Cerebellar cortex (tissue), 1 donor: ENCODE measurements at places on chromosomes 1 and 21.

- no peak for DNase-seq
These were observed 153.1 kb upstream of the FGGY start for GRCh38 chr1:59143811-59144210.

DNA sequence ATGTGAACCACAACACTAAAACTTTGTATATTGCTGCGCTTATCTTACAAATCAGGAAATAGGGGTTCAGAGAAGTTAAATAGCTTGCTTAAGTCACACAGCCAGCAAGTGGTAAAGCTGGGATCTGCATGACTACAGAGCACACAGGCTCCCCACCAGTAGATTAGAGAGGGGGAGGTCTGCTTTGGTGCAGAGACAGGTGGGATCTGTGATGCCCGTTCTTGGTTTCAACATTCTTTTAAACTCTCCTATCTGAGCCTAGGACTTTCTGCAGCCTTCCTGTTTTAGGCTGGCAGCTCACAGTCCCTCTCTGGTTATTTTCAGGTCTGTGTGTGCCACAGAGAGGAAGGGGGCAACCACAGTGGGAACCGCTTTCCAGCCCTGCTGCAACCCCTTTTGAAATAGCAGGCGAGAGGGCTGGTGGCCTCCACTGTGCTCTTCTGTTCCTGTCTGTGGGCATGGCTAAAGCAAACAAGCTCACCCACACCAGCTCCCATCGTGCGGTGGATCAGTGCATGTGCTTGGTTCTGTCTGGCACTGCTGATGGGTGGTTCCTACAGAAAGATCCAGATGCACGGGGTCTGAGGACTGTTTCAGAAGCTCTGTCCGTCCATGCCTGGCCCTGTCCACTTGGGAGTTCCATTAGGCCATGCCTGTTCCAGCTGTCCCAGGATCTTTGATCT is 1.7 kb upstream of the IL6R start:
- DNase-seq, result no peak

DNA sequence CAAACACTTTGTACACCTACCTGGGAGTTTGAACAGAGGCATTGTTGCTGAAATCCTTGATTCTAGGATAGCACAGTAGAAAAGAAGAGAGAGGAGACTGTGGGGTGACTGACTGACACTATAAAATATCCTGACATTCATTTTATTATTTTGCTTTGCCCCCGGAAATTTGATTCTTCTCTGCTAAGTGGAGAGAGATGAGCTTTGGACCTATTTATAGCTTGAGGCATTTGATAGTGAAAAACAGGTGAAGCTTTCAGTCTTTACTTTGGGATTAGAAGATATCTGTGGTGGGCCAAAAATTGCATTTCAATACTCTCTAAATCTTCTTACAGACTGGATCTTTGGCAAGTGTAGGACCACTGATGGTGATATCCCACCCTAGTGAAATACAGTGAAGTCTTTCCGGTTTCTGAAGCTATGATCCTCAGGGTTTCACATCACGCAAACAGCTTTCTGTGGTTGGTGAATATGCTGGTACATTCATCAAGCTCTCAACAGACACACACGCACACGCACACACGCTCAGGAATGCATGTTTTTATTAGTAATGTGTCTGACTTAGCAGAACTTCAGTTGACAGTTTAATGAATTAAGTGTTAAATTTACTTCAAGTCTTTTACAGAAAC is at the start of gene AMPD1:
AMPD1 (minus strand) TSS at position 117 of the 629 bp plus-strand sequence; CDS start at position 42, 75 bp downstream.
- no peak for DNase-seq

DNA sequence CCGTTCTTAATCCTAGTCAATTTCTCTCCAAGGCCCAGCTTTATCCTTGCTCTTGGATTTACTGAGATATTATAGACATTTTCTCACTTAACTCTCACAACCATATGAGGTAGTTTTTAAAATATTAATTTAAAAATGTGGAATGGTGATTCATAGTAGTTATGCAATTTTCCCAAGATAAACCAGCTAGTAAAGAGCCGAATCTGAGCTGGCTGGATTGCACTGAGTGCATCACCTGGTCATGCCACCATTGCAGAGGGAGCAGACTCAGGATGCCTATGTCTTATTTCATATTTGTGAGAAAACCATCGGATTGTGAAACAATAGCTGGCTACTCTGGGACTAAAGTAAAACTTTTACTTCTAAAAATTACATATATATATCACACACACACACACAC is 494.0 kb downstream of the KCNT2 start:
- DNase-seq, result no peak

DNA sequence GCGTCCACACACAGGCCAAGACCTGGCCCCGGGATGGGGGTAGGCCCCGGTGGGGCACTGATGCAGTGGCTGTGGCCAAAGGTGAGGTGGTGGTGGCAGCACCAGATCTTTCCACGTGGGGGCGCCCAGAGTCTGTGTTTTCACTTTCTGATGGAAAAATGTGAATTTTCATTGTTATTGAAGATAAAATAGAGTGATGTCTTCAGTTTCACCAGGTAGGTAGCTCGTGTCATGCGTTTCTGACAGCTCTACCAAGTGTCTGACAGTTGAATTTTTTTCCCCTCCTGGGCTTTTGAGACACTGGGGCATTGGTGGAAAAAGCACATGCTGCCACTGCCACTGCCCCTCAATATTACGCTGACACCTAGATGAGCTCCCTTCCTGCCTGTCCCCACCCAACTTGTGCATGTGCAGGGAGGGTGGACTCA is 40.0 kb upstream of the MAGOH start:
- DNase-seq, result peak; percentile 59

GRCh38 chr1:69479734-69480133 is 88.0 kb upstream of the LRRC7 start:
- no peak for DNase-seq

GRCh38 chr1:51070640-51071039 is 31.4 kb upstream of the C1orf185 start:
- DNase-seq, result no peak

DNA sequence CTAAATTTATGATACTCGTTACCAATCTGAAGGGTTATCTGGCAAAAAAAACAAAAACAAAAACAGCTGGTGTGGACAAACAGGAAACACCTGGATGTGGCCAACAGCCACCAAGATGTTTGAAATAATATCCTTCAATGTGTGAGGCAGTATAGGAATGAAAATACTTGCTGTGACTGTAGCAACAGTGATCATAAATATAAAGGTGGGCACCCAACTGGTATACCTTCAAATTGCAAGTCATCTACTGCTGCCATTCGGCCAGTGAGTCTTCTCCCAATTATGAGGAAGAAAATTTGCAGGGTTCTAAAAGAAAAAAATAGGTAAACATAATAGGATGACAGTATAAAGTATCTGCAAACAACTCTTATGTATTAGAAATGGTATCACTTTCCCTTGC is 916 bp downstream of the YIPF1 start:
- no peak for DNase-seq

- DNase-seq, result no peak
These were observed 39.1 kb upstream of the IGSF5 start for GRCh38 chr21:39705849-39706248.

GRCh38 chr1:145949219-145949618 is 8.6 kb downstream of the LIX1L start:
- peak; percentile 9 for DNase-seq

GRCh38 chr1:162215902-162216301 is 146.4 kb downstream of the NOS1AP start:
- no peak for DNase-seq

DNA sequence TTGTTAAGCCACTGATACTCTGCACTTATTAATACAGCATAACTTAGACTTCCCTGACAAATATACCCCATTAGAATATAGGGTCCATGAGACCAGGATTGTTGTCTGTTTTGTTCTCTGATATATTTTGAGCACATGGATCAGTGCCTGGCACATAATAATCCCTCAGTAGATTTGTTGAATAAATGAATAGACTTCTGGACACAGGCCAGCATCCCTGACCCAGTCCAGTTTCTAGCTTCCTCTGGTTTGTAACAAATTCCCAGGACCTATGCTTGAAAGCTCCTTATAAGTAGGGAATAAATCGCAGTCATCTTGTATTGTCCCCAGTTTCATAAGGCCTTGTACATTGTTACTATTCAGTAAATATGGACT is 58.2 kb upstream of the GADD45A start:
- DNase-seq, result no peak

DNA sequence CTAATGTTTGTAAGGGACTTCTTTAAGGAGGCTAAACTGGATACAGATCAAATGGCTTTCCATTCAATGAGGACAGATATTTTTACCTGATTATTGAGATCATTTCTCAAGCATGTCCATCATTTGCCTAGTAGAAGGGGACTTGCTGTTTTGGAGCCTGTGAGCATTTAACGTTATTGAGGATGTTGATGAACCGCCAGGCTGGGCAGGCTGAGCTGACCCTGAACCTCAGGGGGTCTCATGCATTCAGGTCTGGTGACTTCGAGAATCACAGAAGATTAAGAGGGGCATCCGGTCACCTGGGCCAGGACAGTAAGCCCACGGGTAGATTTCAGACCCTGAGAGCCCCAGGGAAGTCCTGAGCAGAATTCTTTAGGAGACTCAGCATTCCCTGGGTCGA is 63.1 kb downstream of the BACE2 start:
- DNase-seq, result no peak

DNA sequence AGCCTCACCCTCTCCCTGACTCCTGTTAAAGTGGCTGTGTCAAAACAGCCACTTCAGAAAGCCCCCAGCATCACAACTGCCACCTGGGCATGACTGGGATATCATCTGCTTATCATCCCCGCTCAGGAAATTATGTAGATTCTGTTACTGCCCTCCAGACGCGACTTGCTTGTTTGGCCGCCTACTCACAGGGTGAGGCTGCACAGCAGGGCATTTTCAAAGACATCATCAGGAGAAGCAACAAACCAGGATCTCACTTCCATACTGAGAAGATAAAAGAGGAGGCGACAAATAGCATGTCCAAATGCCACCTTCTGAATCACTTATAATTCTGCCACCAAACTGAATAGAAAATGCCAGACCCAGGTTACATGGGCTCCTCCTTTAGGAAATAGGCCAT is 94.8 kb downstream of the MIS18A start:
- DNase-seq, result no peak

GRCh38 chr1:183609759-183610452 is 19.6 kb upstream of the NCF2 start:
- no peak for DNase-seq
